ENCODE measurements at places on chromosomes 13 and 19.

DNA sequence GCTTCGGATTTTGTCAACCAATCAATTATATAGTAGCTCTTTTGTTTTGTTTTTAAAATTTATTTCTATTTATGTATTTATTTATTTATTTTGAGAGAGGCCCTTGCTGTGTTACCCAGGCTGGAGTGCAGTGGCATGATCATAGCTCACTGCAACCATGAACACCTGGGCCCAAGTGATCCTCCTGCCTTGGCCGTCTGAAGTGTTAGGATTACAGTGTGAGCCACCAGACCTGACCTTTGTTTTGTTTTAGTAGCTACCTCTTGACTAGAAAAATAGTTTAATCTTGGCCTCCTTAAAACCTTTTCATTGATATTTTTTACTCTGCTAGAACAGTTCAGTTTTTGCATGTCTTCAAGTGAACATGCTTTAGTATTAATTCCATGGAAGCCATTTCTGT lies 15.1 kb downstream of the GARRE1 start:
- DNase-seq: peak; percentile 26

GRCh38 chr19:47081095-47081494 lies 32.5 kb downstream of the ZC3H4 start:
- DNase-seq: no peak

DNA sequence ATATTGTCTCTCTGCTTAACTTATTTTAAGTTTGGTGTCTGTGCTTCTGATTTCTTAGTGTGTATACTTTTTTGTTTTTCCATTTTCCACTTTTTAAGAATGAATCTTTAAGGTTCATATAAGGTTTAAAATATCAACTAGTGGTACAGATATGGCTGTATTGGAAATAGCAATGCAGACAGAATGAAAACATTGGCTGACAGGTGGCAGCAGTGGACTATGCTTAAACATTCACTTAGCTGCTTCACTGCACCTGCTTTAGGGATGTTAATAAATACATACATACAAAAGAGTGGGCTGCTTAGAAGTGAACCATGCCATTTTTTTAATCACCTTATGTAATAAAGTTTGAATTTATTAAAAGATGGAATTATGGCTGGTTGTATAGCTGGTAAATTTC lies 27.3 kb downstream of the TM9SF2 start:
- no peak for DNase-seq

DNA sequence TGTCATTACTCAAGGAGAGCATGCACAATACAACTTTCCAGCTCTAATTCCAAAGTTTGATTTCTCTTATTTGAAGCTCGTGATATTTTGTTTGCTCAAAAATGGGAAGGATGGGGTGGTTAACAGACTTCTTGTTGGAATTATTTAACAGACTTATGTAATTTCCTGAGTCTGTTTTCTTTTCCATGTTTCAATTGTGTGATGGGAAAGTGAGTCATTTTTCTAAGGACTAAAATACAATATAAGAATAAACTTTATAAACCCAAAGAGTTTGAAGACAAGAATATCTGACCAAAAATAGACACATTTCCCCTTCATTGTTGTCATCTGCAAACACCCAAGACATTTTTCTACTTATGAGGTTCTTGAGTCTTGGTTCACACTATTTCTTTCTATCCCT lies 211.8 kb upstream of the SLITRK5 start:
- no peak for DNase-seq

DNA sequence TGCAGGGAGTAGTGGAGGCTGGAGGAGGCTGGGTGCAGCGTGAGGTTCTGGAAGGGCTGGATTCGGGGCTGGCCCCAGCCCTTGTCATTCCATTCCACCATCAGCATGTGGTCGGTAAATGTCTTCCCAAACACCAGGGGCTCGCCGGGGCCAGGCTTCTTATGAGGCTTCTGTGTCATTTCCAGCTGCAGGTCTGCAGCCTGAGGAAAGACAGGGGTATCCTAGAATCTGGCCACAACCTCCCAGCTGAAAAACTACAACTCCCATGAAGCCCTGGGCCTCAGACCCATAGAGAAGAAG lies 4.4 kb downstream of the BCAT2 start:
- DNase-seq: no peak

- DNase-seq: no peak
These were observed 725.7 kb upstream of the SGCG start for GRCh38 chr13:22455036-22455435.

- no peak for DNase-seq
These were observed 10.7 kb downstream of the ERCC5 start for GRCh38 chr13:102856557-102856956.

- DNase-seq: no peak
These were observed 61.8 kb upstream of the PABPC3 start for GRCh38 chr13:25034173-25034572.

- no peak for DNase-seq
These were observed 34.0 kb downstream of the PIN1 start for GRCh38 chr19:9868983-9869617.
